ENCODE measurements at places on chromosomes 12 and 14. TPM values are rescaled to one million over a fixed set of nuclear protein-coding genes. Genes with fewer than 3 reads are reported as not detected.

DNA sequence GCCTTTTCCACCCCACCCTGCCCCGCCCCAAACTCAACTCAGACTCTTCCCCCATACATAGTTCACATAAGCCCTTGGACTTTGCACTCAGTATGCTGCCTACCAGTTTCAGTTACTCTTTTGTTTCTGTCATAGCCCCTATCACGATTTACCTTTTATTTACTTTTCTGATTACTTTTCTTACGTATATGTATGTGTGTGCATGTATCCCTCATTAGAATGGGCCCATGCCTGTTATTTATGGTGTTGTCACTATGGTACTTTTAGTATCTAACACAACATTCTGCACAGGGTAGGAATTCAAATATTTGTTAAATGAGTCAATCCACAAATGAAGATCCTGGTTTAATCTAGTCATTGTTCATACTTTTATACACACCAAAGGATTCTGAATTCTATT, 16.5 kb upstream of the LUM start:
- no peak for DNase-seq

Gene OR8S1
- total RNA-seq, result not detected

- DNase-seq, result no peak
Measured at GRCh38 chr12:24363177-24363754, 413.8 kb upstream of the SOX5 start.

Gene GALC
- total RNA-seq, result 15.5 TPM

Gene MLH3
- total RNA-seq, result 27.0 TPM

GRCh38 chr12:96669786-96670185, 180.4 kb downstream of the CFAP54 start:
- no peak for DNase-seq

Gene COL2A1
- not detected for total RNA-seq

GRCh38 chr12:119227292-119227691, 48.6 kb downstream of the HSPB8 start:
- no peak for DNase-seq

DNA sequence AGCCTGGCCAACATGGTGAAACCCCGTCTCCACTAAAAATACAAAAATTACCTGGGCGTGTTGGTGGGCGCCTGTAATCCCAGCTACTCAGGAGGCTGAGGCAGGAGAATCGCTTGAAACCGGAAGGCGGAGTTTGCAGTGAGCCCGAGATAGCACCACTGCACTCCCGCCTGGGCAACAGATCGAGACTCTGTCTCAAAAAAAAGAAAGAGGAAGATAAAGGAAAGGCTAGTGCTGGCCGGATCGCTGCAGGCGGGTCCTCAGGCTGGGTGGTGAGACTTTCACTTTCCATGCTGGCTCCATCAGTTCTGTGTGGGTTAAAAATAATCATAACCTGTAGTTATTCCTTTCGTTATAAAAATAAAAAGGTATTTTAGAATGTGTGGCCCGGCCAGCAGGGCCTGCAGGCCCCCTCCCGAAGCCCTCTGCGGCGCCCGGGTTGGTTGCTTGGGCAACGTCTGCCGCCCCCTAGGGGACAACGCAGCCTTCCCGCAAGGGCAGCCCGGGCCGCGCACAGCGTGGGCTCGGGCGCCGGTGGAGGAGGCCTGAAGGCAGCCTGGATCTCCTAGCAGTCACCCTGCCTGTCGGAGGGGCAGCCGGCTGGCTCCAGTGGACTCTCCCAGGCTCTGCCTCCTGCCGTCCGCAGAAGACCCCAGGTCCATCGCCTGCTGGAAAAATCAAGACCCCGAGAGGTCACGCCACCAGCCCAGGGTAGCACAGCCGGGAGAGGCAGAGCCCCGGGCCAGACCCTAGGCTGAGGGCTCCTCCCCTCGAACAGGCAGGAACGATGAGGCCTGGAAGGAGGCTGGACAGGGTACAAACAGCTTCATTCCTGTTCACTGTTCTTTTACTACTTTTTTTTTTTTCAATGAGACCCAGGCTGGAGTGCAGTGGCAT, 5.0 kb upstream of the SLC25A47 start:
- no peak for DNase-seq

Gene MIP
- not detected for total RNA-seq

DNA sequence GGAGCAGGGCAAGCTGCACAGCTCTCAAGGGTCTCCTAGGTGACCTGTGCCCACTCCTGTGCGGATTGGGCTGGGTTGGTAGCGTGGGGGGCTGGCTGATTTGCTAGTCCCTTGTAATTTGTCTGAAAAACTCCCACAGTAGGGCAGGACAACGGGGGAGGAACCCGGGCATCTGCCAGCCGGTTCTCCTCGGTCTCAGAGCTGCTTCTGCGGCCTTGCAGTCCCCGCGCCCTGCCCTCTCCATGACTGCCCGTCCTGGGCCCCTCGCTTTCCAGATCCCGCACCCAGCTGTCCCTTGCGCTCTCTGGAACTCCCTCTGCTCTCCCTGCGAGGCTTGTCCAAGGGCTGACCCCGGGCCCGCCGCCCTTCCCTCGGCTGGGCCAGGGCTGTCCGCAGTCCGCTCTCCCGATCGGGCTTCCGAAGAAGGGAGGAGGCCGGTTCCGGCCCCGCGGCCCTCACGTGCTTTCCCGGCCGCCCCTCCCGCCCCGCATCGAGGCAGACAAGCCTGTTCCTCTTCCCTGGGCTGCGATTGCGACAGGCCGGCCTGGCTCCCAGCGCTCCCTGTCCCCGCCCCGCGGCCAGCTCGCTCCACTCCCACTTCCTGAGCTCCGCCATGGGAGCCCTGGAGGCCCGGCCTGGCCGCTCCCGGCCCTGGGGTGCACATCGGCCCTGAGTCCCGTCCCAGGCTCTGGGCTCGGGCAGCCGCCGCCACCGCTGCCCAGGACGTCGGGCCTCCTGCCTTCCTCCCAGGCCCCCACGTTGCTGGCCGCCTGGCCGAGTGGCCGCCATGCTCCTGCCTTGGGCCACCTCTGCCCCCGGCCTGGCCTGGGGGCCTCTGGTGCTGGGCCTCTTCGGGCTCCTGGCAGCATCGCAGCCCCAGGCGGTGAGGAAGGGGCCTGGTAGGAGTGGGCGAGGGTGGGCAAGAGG, at the start of gene LTBR:
LTBR (plus strand) TSS at position 591 of the 927 bp plus-strand sequence; CDS start at position 788, 197 bp downstream.
- peak; percentile 99 for DNase-seq

GRCh38 chr12:9127936-9128663, 12.4 kb upstream of the A2M start:
- DNase-seq, result no peak

DNA sequence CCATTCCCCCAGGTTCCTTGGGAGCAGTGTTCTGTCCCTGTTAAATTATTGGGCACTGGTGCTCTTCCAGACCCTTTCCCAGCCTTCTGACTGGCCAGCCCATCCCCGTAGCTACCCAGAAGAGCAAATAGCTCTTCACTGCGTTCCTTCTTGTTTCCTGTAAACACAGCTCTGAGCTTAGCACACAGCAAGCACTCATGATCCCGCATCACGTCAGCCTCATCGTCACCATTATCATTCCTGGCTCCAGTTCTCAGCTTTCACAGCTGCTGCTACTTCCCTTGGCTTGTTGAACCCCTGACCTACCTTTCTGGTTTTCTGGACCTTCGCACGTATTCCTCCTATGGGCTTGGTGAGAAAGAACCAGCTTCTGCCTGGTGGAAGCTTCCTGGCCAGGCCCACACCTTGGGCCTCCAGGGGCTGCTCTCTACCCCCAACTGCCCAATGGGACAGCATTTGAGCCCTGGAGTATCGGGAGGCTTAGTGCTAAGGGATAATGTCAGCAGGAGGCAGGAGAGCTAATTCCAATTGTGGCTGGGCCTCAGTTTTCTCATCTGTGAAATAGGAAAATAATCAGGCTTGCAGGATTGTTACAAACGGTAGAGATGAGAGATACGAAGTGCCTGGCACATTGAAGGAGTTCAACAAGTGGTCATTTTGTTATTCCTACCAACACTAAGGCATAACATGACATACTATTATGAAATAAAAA, 22.6 kb upstream of the PAPOLA start:
- no peak for DNase-seq

Gene TGFB3
- total RNA-seq, result 5.6 TPM

Gene DLK1
- total RNA-seq, result not detected

- no peak for DNase-seq
Measured at GRCh38 chr12:126936181-126936851, 1330.7 kb upstream of the TMEM132C start.

GRCh38 chr12:70854138-70854537, 66.4 kb downstream of the PTPRR start:
- DNase-seq, result no peak

GRCh38 chr12:49706351-49707127, 666 bp downstream of the FMNL3 start:
- peak; percentile 80 for DNase-seq

Gene DPY19L2
- 2.1 TPM for total RNA-seq
